ENCODE measurements at places on chromosomes 16 and 17.

GRCh38 chr16:81956213-81956948 is 54.9 kb downstream of the SDR42E1 start:
- DNase-seq, result no peak

GRCh38 chr16:50079397-50080140 is 13.8 kb downstream of the HEATR3 start:
- DNase-seq, result no peak

- no peak for DNase-seq
Measured at GRCh38 chr17:57234739-57235092, 21.6 kb upstream of the MSI2 start.

DNA sequence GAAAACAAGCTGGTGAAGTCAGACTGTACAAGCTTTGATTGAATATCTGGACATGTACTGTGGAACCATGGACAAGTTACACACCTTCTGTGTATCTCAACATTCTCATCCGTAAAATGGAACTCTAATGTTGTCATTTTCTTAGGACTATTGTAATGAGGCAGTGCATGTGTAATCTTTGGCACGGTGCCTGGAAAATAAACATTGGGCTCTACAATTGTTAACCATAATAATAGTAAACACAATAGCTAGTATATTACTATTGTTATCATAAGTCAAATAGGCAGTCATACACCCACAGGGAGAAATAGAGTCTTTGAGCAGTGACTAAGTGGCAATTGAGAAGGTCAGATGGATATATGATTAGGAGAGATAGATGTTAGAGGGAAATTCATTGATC is 39.8 kb upstream of the ANKFN1 start:
- no peak for DNase-seq

- DNase-seq, result no peak
Measured at GRCh38 chr17:75475851-75476250, 19.4 kb downstream of the TMEM94 start.

DNA sequence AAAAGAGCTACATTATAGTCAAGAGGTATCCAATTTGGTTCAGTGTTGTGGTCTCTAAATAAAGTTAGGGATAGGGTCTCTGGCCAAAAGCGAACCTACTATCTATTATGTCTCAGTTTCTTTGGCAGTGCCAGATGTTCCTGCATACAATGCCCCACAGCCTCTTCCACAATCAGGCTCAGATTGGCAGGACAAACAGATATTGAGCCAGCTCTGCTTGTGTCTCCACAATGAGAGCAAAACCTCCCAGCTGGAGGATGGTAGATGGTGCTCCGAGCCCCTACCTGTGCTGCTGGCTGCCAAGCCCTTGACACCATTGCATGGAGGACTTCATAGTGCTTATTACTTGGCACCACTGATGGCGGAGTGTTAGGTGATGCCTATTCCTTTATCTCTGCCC is 19.7 kb downstream of the PHAF1 start:
- DNase-seq, result no peak

DNA sequence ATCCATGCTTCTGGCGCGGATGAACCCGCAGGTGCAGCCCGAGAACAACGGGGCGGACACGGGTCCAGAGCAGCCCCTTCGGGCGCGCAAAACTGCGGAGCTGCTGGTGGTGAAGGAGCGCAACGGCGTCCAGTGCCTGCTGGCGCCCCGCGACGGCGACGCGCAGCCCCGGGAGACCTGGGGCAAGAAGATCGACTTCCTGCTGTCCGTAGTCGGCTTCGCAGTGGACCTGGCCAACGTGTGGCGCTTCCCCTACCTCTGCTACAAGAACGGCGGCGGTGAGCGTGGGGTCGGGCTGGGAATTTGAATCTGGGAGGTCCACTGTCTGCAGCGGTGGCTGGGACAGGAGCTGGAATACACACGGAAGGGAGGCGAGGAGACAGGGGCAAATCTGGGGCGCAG is 904 bp downstream of the SLC6A2 start:
- no peak for DNase-seq

GRCh38 chr17:17526369-17526768 is 30.2 kb upstream of the RASD1 start:
- DNase-seq, result no peak
